ENCODE measurements at places on chromosomes 11 and 22. TPM values are rescaled to one million over a fixed set of nuclear protein-coding genes. Genes with fewer than 3 reads are reported as not detected.

Gene NUDT8
- 7.5 TPM for total RNA-seq

Gene PISD
- 28.7 TPM for total RNA-seq

Gene OR52I1
- total RNA-seq: not detected

Gene RTN4R
- total RNA-seq: 0.63 TPM

Gene FGF4
- total RNA-seq: not detected

Gene KLHDC7B
- not detected for total RNA-seq

Gene CALCA
- total RNA-seq: not detected

Gene ILK
- 210 TPM for total RNA-seq
